Mucosa of descending colon (tissue), 3 donors: ENCODE measurements at places on chromosomes 6 and 20. TPM values are rescaled to one million over a fixed set of nuclear protein-coding genes. Genes with fewer than 3 reads are reported as not detected.

DNA sequence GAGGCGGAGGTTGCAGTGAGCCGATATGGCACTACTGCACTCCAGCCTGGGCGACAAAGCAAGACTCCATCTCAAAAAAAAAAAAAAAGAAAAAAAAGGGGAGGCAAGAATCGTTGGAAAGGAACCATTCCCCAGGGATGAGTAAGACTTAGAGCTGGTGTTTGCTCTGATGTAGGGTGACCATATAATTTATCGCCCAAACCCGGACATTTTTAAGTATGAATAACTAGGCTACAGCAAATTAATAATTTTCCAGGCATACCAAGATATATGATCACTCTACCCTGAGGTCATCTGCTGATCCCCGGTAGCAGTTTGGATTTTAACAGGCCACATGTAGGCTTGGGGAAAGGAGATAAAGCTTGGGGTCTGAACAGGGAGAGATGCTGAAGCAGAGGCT lies 260.9 kb downstream of the BTBD9 start:
- DNase-seq, result no peak

SNAI1 gene
- 4.5 TPM for total RNA-seq

- no peak for DNase-seq
Measured at GRCh38 chr20:37288091-37288490, 1.4 kb upstream of the MANBAL start.

GRCh38 chr6:87396595-87397392 lies 11.0 kb upstream of the CFAP206 start:
- no peak for DNase-seq

RIN2 gene
- total RNA-seq, result 73.9 TPM
